ENCODE measurements at places on chromosomes 2 and 18.

- no peaks in the 10 kb centered on the region for H3K4me1 ChIP-seq
- DNase-seq = no peak
- H3K4me3 ChIP-seq = no peak overlapping the region
- no peaks in the 10 kb centered on the region for H3K27me3 ChIP-seq
- no peak overlapping the region for H3K27ac ChIP-seq
Measured at GRCh38 chr2:214031566-214031965, 379.3 kb upstream of the VWC2L start.

- H3K4me1 ChIP-seq = peaks cover 40% of the 10 kb centered on the region
- H3K4me3 ChIP-seq = no peak overlapping the region
- H3K27ac ChIP-seq = peak overlapping the region; percentile 95
- DNase-seq = peak; percentile 36
- no peaks in the 10 kb centered on the region for H3K36me3 ChIP-seq
- no peaks in the 10 kb centered on the region for H3K27me3 ChIP-seq
Measured at GRCh38 chr18:10205151-10205550, 249.3 kb upstream of the APCDD1 start.

DNA sequence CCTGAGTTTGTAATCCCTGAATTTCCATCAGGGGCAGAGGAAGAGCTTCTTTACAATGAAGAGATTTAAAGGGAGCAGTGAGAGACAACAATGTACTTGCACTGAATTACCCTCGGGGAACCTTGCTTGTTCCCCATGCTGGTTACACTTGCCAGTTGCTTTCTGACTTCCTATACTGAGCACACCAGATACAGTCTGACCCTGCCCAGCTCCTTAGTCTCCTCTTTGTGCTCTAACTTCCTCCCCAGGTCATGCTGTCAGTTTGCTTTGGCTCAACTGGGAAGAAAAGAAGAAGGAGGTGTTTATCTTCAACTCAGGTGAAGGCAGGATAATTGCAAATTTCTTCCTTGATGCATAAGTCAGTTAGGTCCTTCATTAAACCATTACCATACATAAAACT is 658.4 kb downstream of the NYAP2 start:
- H3K4me1 ChIP-seq = no peaks in the 10 kb centered on the region
- DNase-seq = no peak
- H3K4me3 ChIP-seq = no peak overlapping the region
- no peak overlapping the region for H3K27ac ChIP-seq
- no peaks in the 10 kb centered on the region for H3K27me3 ChIP-seq

DNA sequence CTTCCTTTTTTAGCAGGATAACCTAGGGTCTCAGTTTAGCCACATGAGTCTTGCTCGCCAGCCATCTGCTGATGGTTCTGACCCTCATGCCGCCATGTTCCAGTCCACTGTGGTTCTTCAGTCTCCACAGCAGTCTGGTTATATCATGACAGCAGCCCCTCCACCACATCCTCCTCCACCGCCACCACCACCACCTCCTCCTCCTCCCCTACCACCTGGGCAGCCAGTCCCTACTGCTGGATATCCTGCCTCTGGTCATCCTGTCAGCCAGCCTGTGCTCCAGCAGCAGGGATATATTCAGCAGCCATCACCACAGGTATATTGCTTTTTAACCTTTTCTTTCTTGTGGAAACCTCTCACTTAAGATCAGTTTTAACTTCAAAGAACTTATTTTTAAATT is 89.9 kb upstream of the UBXN4 start:
- H3K4me3 ChIP-seq = no peak overlapping the region
- DNase-seq = no peak
- peaks cover 46% of the 10 kb centered on the region for H3K36me3 ChIP-seq
- no peaks in the 10 kb centered on the region for H3K4me1 ChIP-seq
- H3K27ac ChIP-seq = no peak overlapping the region

DNA sequence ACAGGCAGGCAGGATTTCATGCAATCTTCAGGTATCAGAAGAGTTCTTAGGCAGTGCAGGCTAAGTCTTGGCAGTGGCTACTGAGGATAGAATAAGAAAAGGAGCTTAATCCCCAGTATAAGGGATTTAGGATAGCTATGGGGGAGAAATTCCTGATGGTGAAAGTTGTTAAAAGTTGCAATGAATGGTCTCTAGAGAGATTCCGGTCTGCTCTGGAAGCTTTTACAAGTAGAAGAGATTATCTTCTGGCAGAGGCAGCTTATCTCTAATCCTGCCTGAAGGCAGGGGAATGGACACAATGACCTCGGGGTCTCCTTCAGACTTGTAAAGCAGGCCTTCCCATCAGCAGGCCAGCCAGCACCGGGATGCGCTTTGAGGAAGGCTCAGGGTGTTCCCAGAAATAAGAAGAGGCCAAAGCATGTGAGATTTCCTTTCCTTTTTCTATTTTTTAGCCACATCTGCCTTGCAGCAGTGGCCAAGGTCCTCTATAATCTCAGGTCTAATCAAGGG is 253.9 kb upstream of the KLHL29 start:
- no peaks in the 10 kb centered on the region for H3K36me3 ChIP-seq
- no peak for DNase-seq
- peaks cover 24% of the 10 kb centered on the region for H3K4me1 ChIP-seq
- no peak overlapping the region for H3K4me3 ChIP-seq
- H3K27ac ChIP-seq = no peak overlapping the region

DNA sequence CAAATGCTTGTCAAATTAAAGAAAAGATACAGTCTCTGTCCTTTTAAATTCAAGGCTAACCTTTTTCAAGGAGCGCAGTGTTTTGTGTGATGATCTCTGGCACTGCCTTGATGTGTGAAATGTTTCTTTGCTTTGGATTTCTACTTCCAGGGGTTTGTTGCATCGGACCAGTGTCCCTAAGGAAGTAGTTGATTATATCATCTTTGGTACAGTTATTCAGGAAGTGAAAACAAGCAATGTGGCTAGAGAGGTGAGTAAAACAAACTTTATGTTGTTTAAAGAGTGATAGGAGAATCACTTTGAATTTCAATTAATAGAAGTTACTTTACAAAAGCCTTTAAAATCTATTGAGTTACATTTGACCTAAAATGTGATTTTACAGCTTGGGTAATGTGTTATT is 28.8 kb downstream of the HADHB start:
- DNase-seq = no peak
- no peak overlapping the region for H3K4me3 ChIP-seq
- no peak overlapping the region for H3K27ac ChIP-seq
- H3K4me1 ChIP-seq = peaks cover 2% of the 10 kb centered on the region
- H3K36me3 ChIP-seq = peaks cover 15% of the 10 kb centered on the region
- H3K27me3 ChIP-seq = no peaks in the 10 kb centered on the region

- peak overlapping the region; percentile 93 for H3K27ac ChIP-seq
- H3K27me3 ChIP-seq = no peaks in the 10 kb centered on the region
- H3K36me3 ChIP-seq = no peaks in the 10 kb centered on the region
Measured at GRCh38 chr18:3652380-3653262, 202.6 kb downstream of the TGIF1 start.

DNA sequence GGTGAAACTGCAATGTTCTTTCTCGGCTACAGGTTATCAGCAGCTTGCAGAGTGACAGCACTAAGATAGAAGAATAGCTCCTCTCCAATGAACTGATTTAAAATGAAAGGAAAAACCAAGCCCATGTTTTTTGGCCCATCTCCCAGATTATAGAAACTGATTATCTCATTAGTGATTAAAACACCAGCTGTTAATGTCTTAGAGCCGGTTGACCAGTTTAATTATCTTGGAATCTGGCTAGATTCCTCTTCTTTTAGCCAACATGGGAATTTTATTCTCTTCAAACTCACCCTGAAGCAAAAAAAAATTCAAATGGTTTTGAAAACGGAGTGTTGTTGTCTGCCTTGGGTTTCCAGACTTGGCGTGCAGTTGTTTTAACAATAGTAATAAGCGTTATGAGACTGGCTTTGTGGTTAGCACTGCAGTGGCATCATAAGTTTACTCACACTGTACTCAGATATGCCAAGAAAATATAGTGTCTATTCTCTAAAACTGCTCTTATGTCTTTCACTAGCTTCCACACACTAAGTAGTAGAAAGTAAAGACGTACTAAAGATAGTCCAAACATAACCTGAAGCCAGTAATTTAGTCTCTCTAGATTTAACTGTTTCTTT is 665.3 kb downstream of the STK39 start:
- no peaks in the 10 kb centered on the region for H3K36me3 ChIP-seq
- DNase-seq = no peak
- H3K27ac ChIP-seq = no peak overlapping the region
- H3K4me1 ChIP-seq = peaks cover 11% of the 10 kb centered on the region
- peaks cover 16% of the 10 kb centered on the region for H3K27me3 ChIP-seq

DNA sequence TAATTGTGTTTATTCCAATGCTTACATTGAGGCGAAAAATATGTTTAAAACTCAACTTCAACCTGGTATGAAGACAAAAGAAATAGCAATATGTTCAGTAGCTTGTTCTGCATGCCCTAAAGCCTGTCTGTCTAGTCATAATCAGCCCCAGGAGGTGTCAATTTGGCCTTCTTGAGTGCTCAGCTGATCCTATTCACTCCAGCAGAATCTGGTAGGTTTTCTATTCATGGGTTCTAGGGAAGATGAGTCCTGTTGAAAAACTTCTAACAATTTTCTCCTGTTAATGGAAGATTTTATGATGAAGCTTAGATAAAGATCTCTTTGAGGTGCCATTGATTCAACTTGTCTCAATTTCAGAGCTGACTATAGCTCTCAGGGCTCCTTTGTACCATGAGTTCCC is 402.0 kb upstream of the UBE2E3 start:
- no peaks in the 10 kb centered on the region for H3K36me3 ChIP-seq
- no peak overlapping the region for H3K27ac ChIP-seq
- H3K27me3 ChIP-seq = no peaks in the 10 kb centered on the region
- no peak overlapping the region for H3K4me3 ChIP-seq
- H3K4me1 ChIP-seq = peaks cover 2% of the 10 kb centered on the region

DNA sequence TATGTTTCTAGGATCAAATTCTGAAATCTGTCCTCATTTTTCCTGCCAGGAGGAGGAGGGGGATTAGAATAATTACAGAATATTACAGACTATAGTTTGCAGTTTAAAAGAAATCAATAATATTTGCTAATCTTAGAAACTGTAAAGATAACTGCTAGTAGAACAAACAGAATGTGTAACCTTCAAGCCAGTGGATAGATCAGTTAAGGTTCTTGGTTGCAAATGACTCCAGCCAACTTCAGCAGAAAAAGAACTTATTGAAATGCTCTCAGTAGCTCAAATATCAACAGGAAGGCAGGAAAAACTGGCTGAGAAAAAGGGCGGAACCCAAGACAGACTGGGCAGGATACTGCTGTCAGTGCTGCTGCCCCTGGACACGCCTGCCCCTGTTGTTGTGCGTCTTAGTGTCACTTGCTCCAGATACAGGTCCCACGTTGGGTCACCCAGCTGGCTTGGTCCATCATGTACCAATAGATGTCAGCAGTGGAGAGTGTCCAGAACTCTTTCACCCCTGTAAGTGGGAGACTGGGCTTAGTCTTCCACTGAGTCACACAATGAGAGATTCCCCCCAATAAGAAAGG is 10.2 kb downstream of the NMUR1 start:
- no peaks in the 10 kb centered on the region for H3K36me3 ChIP-seq
- H3K4me1 ChIP-seq = peaks cover 7% of the 10 kb centered on the region
- H3K27ac ChIP-seq = no peak overlapping the region
- DNase-seq = no peak

DNA sequence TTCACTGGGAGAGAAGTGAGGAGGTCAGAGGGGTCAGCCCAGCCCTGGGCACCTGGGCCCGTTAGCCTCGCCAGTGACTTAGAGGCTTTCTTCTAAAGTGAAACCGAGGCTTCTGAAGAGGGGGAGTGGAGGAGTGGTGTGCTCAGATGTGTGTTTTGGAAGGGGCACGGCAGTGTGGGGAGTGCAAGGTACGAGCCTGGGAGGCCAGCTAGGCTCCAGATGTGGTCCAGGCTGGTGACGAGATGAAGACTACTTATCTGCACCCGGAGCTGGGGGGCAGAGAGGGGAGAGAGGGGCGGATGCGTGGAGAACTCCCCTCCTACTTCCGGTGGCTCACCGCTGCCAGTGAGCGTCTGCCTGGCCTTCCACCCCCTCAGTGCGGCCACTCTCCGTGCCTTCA is 371.3 kb upstream of the HS6ST1 start:
- H3K4me3 ChIP-seq = no peak overlapping the region
- H3K27me3 ChIP-seq = no peaks in the 10 kb centered on the region
- no peak for DNase-seq
- H3K27ac ChIP-seq = no peak overlapping the region

- H3K27ac ChIP-seq = no peak overlapping the region
- H3K4me3 ChIP-seq = no peak overlapping the region
- H3K27me3 ChIP-seq = no peaks in the 10 kb centered on the region
- peaks cover 10% of the 10 kb centered on the region for H3K4me1 ChIP-seq
- H3K36me3 ChIP-seq = no peaks in the 10 kb centered on the region
Measured at GRCh38 chr2:238506371-238507068, 79.8 kb downstream of the ASB1 start.

DNA sequence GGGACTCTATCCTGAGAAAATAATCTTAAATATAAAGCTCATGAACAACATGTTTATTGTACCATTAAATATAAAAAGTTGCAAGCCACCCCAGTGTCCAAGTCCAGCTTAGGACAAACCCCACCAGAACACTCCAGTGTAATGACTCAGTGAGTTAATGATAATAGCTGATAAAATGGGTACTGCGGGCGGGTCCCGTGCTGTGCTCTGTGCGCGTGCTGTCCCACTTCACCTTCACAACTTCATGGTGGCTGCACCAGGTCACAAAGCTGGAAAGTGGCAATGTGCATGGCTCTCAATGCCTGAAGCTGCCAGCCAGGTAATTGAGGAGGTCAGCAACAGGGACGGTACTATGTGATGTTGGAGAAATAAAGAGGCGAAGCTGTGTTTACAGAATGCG is 18.6 kb downstream of the DGKD start:
- no peak for DNase-seq
- H3K27me3 ChIP-seq = no peaks in the 10 kb centered on the region
- no peak overlapping the region for H3K4me3 ChIP-seq
- peaks cover 4% of the 10 kb centered on the region for H3K4me1 ChIP-seq
- H3K36me3 ChIP-seq = peaks cover 8% of the 10 kb centered on the region

DNA sequence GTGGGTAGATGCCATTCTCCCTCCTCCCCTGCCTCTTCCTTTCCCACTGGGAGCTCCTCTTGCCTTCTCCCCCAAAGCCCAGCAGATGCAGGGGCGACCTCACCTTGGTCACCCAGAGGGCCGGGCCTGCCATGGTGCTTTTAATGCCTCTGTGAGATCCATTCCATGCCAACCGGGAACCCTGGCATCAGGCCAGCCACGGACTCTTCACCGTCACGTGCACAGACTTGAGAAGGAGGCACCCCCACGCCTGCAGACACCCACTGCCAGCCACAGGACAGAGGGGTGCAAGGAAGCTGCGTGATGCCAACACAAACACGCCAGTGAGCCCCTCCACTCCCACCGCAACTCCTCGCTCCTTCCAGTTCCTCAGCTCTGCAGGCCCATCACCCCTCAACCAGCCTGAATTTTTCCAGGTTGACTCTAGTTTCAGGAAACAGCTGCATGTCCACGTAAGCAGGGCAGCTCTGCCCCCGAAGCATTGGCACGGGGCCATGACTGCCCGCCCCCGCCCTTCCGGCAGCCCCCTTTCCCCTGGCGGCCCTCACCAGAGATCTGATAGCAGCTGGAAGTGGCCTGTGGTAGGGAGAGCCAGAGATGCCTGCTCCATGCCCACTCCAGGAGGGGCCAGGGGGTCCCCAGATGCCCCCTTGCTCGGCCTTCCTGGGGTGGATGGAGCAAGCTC is 50.8 kb downstream of the DNMT3A start:
- no peak overlapping the region for H3K4me3 ChIP-seq
- no peak for DNase-seq
- H3K36me3 ChIP-seq = peaks cover 10% of the 10 kb centered on the region

Measured in mesothelial cell of epicardium (in vitro differentiated cells).